Endothelial cell of umbilical vein (primary cell): ENCODE measurements at places on chromosomes 12 and 14. TPM values are rescaled to one million over a fixed set of nuclear protein-coding genes. Genes with fewer than 3 reads are reported as not detected.
A peak's percentile ranks its signal among the peaks of the same experiment; 100 is the strongest.

- DNase-seq: no peak
Measured at GRCh38 chr14:62301911-62302310, 539.7 kb downstream of the SNAPC1 start.

Gene LRP1
- total RNA-seq: 3.8 and 4.6 TPM in 2 replicates

GRCh38 chr14:92615451-92615850 is 101.9 kb downstream of the RIN3 start:
- DNase-seq: no peak

- no peak for DNase-seq
Measured at GRCh38 chr12:114166362-114166761, 200.2 kb upstream of the RBM19 start.

- DNase-seq: no peak
Measured at GRCh38 chr12:50932787-50933280, 19.5 kb upstream of the HIGD1C start.

DNA sequence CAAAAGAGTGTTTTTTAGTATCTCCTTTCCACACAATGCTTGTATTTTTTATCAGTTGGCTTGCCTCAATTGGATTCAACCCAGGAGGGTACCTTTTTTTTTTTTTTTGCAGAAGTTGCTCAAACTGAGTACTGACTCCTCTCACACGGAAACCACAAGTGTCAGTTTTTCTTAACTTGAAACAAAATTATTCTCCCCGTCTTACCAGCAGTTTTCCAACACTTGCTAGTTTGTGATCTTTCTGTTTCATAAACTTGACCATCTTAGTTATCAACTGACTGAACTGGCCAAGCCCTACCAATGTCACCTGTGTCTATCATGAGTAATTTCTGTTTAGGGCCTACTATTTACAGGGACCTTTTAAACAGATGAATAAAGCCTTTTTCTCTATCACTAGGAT is 34.1 kb upstream of the ITPR2 start:
- DNase-seq: no peak

Gene CHD8
- 86.7 and 94.3 TPM in 2 replicates for total RNA-seq

- DNase-seq: no peak
Measured at GRCh38 chr14:54493293-54493692, 4.5 kb upstream of the GMFB start.

- no peak for DNase-seq
Measured at GRCh38 chr12:92156139-92156538, 10.5 kb upstream of the BTG1 start.

DNA sequence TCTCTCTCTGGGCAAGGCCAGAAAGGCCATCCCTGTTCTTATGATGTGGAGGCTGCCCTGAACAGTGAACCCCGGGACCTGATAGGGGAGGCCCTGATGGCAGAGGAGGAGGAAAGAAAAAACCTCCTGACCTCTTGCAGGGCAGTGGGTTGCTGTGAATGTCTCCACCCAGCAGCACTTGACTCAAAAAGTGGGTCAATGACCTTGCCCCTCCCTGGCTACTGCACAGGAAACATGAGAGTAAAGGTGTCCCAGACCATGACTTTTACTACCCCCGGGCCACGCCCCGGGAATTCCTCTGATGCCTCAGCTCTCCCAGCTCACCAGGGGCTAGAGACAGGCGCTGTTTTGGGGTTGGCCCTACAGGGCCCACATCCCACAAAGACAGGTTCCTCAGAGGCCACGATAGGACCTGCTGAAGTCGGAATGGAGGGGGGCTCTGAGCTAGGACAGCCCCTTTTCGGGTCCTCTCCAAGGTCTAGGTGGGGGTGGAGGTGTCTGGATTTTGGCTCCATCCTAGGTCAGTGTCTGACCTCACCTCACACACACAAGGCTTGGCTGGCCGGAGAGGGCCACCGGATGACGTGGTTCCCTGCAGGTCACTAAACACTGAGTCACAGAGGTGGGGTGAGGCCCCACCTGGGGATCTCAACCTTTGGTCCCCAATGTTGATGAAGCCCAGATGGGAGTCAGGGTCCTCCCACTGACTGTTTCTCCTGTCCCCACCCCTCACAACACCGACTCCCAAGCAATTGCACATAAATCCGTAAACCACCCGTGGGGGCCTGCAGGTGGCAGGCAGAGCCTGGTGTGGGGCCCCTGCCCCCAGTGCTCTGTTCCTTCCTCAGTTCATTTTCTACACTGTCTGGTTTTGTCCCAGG is 1.6 kb downstream of the RHOF start:
- DNase-seq: no peak

- DNase-seq: no peak
Measured at GRCh38 chr14:93094121-93094918, 21.4 kb downstream of the ITPK1 start.

DNA sequence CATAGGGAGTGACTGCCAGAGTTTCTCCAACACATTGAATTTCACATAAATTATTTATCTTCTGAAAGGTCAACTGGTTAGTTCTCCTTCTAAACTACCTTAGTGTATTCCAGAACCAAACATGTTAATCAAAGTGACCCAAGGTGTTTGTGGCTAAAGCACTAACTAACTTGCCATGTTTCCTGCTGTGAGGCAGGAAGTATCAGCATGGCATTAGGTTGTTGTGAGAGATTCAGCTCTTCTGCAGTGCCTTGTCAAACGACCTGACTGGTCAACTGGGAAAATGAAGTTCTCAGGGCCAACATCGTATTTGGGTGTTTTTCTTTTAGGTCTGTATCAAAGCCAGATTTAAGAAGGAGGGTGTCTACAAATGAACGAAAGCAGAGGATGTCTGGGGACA is 448.1 kb downstream of the APAF1 start:
- no peak for DNase-seq

Gene CHGA
- not detected in 2 replicates for total RNA-seq

DNA sequence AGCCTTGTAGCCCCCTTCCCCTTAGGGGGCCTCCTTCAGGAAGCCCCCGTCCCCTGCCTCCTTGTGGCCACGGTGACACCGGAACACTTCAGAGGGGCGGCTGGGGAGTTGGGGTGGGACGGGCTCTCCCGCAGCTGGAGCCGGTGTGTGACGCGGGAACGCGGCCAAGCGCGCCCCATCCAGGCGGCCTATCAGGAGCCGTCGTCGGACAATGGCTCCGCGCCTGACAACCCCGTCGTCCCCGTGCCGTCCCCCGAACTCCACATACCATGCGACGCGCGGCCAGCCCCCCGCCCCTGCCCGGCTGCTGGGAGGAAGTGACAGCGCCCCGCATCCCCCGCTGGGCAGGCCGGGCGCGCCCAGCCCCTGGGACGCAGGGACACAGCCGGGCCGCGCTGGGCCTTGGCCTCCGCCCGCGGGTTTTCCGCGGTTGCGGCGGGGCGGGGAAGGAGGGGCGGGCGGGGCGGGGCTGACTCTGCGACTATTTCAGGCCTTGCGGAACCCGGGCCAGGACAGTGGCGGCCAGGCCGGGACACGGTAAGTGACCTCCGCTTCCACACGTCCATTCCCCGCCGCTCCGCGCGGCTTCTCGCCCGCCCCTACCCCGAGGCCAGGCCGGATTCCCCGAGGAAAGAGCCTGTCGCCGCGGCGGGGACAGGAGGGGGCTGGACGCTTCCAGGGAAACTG is at the start of gene TNFAIP2:
TNFAIP2 (plus strand) TSS at position 515 of the 687 bp plus-strand sequence. CDS start 2,997 bp downstream, outside the sequence.
- DNase-seq: peak; percentile 41

- no peak for DNase-seq
Measured at GRCh38 chr12:92389466-92389865, 243.8 kb upstream of the BTG1 start.

- no peak for DNase-seq
Measured at GRCh38 chr12:71888521-71888920, 49.0 kb downstream of the TBC1D15 start.

Gene SERPINA12
- not detected in 2 replicates for total RNA-seq

DNA sequence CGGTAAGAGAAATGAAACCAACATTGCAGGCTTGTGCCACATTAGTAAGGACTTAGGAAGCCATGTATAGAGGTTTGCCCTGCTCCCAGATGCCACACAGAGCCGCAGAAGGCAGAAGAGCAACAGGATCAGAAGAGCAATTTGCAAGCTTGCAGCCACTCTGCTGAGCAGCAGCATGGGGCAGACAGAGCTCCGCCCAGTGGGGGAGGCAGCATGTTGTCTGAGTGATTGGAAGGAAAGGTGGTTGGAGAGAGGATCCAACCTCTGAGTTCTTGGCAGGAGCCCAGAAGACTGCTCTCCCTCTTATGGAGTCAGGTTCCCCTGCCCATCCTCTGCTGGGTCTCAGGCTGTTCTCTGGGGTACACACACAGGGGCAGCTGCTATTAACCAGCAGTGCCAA is 2.3 kb upstream of the KRT6A start:
- no peak for DNase-seq

DNA sequence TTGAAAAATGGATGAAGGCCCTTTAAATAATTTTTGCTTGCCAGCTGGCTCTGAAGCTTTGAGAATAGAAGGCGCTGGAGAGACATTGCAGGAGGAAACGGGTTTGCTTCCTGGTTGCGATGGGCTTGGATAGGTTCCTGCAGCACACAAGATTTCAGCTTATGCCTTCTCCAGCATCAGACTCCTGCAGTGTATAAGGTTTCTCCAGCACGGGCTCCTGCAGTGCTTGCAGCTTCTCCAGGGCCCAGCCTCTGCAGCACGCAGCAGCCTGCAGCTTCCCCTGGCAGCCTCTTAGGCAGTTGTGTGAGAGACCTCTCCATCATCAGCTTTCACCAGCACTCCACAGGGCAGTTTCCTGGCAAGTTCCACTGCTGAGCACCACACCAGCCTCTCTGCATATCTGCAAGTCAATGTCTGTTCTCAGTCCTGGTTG is 78.7 kb upstream of the ZDHHC17 start:
- peak; percentile 46 for DNase-seq

DNA sequence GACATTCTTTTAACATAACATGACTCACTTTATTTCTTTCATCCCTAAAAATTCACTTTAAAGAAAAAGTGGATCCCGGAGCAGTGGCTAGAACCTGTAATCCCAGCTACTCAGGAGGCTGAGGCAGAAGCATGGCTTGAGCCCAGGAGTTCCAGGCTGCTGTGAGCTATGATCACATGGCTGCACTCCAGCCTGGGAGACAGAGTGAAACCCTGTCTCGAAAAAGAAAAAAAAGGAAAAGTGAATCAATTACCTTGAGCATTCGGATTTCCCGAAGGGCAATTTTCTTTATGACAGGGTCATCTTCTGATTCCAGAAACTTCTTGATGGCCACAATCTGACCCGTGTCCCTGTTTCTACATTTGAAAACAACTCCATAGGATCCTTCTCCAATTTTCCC is 1.2 kb downstream of the CDKL1 start:
- no peak for DNase-seq

DNA sequence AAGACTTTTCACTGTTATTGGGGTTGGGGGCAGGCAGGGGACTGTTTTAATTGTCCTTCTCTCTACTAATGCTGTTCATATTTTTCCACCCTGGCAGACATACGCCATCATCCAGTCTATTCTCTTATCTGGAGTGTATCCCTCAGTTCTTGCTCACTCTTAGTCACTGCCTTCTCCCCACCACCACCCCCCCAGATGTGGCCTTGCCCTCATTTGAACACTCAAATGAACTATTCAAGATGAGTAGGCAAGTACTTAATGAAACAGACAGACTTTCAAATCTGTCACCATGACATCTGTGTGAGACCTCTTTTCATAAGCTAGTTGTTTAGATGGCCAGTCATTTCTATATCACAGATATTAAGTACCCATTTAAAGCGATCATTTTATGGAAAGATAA is 10.1 kb downstream of the NUDT4 start:
- peak; percentile 51 for DNase-seq

Gene NANOG
- total RNA-seq: not detected in 2 replicates

GRCh38 chr14:61524211-61524806 is 171.0 kb upstream of the HIF1A start:
- DNase-seq: peak; percentile 87

- DNase-seq: peak; percentile 10
Measured at GRCh38 chr14:103428723-103429556, 43.7 kb downstream of the MARK3 start.

GRCh38 chr14:20989471-20989786 is 351 bp upstream of the METTL17 start:
- no peak for DNase-seq

Gene PRKD1
- total RNA-seq: 10.3 and 10.9 TPM in 2 replicates

Gene KRT74
- not detected in 2 replicates for total RNA-seq

DNA sequence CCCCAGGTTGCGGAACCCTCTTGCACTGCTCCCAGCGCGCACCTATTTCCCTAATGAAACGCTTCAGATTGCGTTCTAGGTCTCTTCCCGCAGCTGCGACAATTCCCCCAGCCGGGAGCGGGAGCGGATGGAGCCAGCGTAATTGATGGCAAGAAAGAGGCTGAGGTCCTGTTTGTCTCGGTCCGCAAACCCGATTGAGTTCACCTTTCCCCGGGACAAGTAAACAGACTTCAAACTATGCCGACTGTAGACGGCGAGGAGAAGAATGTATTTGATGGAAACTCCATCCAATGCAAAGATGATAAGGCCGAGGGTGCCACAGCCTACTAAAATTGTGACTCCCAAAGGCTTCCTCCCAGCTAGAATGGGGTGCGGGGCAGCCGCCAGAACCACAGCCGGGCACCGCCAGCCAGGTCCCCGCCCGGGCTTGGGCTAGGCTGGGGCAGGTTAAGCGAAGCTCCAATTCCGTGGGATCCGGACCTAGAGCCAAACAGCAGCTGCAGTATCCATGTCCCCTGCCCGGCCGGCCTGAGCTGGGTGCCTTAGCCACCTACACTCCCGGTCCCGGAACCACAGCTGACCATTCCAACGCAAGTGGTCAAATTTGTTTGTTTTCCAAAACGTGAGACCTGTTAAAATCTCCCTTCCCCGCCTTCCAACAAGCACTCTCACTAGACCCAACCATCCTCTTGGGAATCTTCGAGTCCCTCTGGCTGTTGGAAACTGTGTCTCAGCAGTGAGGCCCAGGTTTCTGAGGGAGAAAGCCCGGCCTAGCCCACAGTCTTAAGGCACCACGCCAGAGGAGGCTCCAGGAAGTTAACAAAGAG is 5.5 kb downstream of the NKX2-1 start:
- no peak for DNase-seq

GRCh38 chr12:101181776-101182175 is 28.3 kb downstream of the SLC5A8 start:
- no peak for DNase-seq

Gene KLC1
- 233 and 240 TPM in 2 replicates for total RNA-seq

Gene GPR68
- total RNA-seq: 0.24 and 0.51 TPM in 2 replicates

Gene TMEM229B
- 0.28 TPM in 1 of 2 replicates, not detected in the other for total RNA-seq

Gene OR6C68
- not detected in 2 replicates for total RNA-seq

DNA sequence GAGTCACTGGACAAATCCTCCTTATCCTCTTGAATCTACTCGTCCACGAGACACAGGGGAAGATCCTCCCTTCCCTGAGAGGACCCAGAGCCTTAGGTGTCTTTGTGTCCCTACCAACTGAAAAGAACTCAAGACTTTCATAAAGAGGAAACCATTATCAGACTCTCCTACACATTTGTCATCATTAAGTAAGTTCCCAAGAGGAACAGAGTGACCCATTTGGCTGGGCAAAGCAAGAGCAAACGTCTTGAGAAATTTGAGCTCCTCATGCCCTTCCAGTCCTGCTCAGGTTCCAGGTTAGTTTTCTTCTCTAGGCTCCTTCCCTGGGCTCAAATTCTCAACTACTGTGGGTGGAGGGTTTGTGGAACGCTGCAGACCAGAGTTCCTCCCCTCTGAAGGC is 5.7 kb downstream of the MLF2 start:
- DNase-seq: no peak

DNA sequence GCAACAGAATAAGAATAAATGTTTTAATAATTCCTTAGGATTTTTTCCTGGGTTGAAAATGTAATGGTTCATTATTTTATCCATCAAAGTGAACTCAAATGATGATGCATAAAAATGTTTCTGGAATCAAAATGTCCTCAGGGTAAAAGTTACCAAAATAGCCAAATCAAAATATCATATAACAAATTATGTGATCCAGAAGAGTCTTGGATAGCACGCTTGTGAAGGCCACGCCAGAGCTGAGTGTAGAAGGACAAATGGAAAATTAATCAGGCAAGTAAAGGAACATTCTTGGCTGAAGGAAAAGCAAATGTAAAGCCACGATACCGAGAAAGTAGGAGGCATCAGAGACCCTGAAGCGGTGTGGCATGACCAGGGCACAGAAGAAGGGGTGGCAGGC is 169.2 kb downstream of the CAPZA3 start:
- no peak for DNase-seq
